ENCODE measurements at places on chromosomes 1 and 21.

GRCh38 chr21:15660423-15660804 is 69.4 kb upstream of the USP25 start:
- DNase-seq, result no peak

- DNase-seq, result no peak
Observed at GRCh38 chr1:197367627-197368026, 99.6 kb downstream of the CRB1 start.

DNA sequence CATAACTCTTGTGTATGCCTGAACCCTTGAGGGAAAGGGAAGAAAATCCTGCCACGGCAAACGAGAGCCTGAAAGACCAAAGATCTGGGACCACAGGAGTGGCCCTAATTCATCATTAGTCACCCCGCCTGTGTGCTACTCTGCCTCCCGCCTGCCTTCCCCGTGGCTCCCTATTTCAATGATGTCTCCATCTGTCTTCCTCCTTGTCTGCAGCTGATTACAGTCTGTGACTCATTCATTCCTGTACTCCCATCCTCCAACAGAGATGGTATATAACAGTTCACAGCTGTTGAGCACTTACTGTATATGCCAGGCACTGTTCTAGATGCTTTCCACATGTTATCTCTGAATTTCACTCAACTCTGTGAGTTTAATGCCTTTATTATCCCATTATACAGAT is 96.6 kb downstream of the SEC16B start:
- no peak for DNase-seq

- no peak for DNase-seq
Observed at GRCh38 chr1:217240656-217241055, 390.2 kb downstream of the GPATCH2 start.

DNA sequence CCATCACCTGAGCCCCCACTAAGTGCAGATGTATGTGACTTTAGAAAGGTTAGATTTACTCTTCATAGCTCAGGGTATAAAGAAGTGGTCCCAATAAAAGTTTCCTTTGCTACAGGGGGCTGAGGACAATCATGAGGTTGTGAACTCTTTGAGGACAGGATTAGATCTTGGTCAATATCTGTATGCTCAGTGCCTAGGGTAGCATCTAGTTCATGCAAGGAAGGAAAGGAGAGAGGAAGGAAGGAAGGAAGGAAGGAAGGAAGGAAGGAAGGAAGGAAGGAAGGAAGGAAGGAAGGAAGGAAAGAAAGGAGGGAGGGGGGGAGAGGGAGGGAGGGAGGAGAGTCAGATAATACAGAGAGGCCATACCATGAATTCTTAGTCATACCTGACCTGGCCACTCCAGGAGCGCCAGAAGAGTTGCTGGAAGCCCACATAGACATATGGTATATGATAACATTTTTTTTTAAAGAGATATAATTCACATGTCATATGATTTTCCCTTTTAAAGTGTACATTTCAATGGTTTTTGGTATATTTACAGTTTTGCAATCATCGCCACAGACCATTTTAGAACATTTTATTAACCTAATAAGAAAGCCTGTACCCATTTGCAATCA is 9.7 kb upstream of the CSRP1 start:
- DNase-seq, result no peak

DNA sequence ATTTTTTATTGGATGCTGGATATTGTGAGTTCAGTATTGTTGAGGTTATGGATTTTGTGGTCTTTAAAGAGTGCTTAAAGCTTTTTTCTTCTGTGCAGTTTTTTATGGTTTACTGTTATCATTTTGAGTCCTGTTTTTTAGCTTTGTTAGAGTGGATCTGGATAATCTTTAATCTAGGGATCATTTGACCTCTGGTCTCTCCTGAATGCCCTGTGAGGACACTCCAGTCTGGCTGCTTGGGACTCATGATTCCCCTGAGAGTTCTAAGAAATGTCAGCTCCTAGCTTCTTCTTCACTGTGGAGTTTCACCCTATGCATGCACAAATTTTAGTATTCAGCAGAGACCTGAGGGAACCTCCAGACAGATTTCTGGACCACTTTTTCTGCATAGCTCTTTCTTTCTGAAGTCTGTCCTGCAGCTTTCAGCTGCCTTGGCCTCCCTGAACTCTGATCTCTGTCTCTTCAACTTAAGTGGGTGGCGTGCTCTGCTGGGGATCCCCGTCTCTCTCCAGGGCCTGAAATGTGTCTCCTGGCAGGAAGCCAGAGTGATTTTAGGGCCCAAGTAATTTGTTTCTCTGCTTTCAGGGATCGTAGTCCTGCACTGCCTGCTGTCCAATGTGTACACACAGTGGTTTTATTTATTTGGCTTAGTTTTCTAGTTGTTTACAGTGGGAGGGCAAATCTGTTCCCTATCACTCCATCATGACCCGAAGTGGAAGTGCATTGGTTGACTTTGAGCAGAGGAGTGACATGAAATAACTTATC is 14.7 kb downstream of the PEX14 start:
- no peak for DNase-seq

DNA sequence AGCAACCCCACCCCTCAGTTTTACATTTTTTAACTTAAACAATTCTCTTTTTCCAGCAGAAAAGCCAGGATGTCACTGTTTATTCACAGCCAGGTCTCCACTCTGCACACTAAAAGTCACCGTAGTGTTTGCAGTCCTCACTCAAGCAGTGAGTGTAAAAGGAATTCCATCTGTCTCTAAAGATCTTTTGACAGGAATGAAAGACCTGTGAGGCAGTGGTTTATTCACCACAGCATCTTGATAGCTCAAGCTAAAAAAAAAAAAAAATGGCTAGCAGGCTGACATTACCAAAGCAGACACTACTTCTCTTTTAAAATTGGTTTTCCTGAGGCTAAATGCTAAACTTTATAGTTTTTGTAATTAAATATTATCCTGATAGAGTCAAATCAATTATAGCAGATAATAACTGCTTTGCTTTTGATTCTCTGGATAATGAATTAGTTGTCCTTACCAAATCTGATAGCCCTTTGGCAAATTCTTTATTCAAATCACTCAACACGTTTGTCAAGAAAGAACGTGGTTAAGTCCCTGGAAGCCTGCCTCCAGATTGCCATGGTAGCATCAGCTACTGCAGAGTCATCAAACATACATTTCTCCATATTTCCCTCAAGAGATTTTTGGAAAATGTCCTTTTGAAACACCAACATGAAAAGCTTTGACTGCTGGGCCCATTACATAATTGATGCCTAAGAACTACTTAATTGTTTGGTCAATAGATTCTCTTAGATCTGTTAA is 22.2 kb upstream of the SLC5A9 start:
- no peak for DNase-seq

DNA sequence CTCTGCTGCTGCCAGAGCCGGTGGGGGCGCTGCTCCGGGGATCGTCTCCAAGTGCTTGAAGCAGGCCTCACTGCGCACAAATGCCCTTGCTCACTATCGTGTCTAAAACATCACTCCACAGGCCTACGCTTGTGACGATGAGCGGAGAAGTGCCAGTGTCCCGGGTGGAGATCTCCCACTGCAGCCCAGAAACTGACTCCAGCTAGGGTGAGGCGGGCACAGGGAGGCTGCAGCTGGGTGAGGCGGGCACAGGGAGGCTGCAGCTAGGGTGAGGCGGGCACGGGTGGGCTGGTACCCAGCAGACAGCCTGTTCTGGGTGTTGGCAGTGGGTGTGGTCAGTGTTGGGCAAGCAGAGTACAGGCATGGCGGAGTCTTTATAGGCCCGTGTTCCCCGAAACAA is 22.7 kb upstream of the PDXK start:
- no peak for DNase-seq

GRCh38 chr1:241465673-241466072 is 53.9 kb downstream of the FH start:
- no peak for DNase-seq

DNA sequence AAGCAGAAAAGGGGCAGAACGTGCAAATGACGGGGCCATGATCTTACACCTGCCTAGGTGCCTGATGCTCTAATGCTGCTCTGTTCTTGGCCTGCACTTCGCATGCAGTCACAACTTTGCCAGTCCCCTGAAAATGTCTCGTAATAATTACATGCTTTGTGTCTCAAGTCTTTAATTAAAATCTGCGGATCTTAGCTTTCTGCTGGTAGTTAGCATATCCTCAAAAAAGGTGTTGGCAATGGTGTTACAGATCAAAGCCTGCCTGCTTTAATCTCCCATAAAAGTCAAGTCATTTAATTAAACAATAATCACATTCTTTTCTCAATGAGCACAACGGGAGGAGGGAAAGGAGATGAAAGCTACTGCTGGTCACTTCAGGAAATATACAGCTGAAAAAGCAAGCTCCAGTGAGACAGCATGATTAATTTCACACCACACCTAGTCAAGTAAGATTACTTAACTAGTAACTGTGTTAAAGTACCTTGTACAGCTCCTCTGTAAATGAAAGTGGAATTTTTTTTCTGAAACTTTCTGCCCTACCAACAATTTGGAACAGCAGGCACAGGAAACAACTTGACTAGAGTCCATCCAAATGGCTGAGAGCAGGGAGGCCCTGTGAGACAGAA is 45.8 kb downstream of the STX6 start:
- no peak for DNase-seq

GRCh38 chr21:21000591-21001175 is 2.5 kb downstream of the NCAM2 start:
- no peak for DNase-seq

DNA sequence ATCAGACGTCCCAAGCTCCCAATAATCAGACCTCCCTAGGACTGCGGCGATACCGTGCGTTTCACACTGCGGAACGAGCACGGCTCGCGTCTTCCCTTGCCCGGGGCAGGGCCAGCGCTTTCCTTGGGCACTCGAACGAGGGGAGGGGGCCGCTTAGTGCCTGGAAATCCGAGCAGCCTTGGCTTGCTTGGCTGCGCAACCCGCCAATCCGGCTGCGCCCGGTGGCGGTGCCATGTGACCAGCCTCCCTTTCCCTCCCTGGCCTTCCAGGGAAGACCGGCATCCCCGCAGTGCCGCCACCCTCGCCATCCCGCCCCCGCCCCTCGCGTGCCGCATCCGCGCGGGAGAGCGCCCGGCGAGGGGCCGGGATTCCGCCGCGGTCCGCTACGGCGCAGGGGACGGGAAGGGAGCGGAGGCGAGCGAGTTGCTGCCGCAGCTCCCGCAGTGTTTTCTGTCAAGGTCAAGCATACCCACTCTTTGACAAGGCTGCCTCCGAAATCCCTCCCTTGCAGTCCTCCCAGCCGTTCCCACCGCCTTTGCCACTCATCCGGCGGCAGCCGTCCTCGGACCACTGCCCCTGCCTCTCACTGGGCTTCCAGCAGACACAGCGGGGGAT is 8.3 kb upstream of the RNF19B start:
- DNase-seq, result peak; percentile 10

- DNase-seq, result no peak
Observed at GRCh38 chr1:55246896-55247295, 31.7 kb upstream of the USP24 start.

DNA sequence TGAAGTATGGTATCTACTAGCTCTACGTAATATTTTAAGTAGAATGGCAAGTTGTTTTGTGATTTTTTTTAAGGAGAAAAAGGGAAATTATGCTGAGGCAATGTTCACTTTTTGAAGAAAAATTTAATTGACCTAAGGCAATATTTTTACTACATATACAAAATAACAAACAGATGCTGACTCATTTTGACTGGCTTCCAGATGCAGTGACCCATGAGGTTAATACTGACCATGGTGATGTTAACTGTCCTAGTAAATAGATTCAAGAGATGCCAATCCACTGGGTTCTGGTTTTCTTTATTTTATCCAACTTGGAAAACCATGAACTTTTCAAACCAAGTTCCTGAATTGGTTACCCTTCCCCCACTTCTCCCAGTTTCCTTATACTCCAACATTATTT is 154.9 kb downstream of the CRB1 start:
- DNase-seq, result no peak

- DNase-seq, result no peak
Observed at GRCh38 chr1:54428837-54429518, 22.8 kb upstream of the SSBP3 start.

DNA sequence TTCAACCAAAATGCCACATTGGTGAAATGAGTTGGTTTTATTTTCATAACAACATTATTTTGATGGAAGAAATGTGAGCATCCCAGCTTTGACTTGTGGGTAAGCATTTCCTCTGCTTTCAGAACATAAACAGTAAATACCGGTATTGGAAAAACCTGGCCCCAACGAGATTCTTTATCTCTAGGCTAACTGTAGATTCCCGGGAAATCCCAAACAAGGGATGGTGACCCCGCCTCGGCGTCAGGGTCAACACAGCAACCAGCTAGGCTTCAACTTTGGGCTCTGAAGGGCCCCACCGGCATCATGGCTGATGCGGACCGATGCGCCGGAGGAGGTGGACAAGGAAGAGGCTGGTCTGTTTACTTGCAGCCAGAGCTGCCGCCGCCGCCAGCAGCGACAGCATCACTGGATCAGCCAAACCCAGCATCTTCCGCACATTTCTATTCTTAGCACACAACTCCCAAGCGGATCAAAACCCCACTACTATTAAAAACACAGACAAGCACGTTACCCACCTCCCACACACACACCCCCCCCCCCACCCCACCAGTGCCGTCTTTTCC is 1.1 kb downstream of the AKT3 start:
- peak; percentile 10 for DNase-seq

DNA sequence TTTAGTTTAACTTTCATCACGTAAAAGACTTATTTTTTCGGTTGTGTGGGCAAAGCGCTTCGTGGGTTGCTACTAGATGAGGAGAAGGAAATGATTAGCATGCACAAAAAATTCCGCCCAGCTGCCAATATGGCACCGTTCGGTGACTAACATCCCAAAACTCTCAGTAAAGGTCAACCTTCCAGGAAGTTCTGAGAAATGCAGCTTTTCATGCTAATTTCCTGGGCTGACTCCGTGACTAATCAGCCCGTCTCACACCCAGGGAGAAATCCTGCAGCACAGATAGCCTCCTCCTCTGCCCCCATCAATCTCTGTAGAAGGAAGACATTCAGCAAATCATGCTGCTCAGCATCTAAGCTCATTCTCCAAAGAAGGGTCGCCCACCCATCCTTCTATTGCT is 34.1 kb downstream of the TMCO4 start:
- no peak for DNase-seq

DNA sequence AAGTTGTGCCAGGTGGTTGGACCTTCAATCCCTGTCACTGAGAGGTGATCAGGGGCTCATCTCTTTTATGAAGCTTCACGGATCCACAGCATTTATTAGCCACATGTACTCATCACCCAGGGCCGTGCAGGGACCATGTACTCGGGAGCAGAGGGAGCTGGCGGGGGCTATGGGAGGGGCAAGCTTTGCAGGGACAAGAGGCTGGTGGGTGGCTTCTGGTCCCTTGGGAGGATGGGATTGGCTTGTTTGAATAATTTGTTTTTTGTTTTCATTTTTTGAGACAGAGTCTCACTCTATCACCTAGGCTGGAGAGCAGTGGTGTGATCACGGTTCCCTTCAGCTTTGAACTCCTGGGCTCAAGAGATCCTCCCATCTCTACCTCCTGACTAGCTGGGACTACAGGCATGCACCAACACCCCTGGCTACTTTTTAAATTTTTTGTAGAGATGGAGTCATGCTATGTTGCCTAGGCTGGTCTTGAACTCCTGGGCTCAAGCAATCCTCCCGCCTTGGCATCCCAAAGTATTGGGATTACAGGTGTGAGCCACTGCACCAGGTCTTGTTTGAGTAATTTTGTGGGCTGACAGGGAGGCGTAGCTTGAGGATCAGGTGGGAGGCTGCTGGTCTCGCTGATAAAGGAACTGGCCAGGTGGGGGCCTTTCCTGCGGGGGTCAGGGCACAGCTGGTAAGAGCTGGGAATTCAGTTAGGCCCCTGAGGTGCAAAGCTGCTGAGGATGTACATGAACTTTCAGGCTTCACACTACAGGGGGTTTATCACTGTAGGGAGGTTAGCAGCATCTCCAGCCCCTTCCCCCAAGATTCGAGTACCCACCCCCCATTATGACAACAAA is 308.0 kb upstream of the C1orf174 start:
- no peak for DNase-seq

GRCh38 chr1:1847890-1848289 is 43.0 kb downstream of the GNB1 start:
- DNase-seq, result no peak

- DNase-seq, result no peak
Observed at GRCh38 chr1:47699492-47700235, 261.8 kb downstream of the FOXD2 start.

Data from NCI-H1417 treated with DMSO at 0.1 percent for 48 hours (cell line).